ENCODE measurements at places on chromosomes 4 and X. TPM values are rescaled to one million over a fixed set of nuclear protein-coding genes. Genes with fewer than 3 reads are reported as not detected.

The CYTL1 gene
- not detected for total RNA-seq

GRCh38 chr4:9758641-9759317 is 22.7 kb upstream of the DRD5 start:
- no peak for DNase-seq

DNA sequence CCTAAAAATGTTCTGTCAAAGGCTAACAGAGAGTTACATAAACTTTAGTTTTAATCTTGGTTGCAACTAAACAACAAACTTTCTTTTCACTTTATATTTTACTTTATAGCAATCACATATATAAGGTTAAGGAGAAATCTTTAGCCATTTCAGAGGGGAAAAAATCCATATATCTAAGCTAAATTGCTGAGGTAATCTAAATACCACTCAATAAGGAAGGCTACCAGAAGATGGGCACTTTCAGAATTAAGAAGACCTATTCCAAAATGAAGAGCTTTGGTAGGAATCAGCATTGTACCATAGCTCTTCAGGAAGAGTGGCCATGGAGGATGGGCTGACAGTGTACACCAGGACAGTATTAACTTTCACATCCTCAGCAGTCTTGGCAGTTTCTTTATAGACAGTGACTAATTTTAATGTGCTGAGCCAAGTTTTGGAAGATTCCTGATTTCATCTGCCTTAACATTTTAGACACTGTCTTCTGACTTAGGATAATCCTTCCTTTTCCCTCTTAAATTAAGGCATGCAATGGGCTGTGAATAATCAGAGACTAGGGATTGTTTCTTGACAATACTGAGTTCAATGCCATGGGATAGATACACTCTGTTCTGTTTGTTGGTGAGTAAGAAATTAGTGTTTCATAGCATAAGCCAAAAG is 7.1 kb downstream of the FAT4 start:
- DNase-seq: no peak

DNA sequence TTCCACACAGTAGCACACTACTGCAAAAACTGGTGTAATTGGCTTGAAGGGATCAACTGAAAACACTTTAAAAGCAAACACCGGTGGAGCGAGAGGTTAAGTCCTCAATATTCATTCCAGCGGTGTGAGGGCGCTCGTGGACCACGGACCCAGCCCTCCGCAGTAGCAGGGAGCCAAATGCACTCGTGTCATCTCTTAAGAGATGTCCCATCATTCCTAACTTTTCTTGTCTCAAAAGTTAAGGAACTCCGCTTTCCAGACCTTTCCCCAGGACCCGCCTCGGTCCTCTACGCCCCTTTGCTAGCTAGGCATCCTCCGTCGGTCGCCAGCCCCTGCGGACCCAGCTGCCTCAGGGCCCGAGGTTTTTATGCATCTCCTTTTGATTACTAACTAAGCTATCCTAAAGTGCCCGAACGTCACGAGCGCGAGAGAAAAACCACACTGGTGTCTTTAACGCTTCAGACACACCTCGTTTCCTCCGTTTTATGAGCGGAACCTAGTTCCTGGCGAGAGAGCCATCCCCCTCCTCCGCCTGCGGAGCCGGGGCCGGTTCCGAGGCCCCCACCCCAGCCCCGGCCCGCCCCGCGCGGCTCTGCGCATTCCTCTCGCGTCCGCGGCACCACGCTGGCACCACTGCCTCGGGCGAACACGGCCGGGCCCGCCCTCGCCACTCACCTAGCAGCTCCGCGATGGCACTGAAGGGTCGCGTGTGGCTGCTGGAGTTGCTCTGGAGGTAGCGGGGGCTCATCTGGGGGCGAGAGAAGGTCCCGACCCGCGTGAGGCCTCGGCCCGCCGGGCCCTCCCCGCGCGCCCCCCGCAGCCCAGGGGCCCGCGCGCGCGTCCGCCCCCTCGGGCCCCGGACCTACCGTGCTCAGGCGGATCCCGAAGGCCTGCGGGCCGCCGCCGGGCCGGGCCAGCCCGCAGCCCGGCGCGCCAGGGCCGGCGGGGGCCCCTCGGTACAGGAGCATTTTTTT is 723 bp downstream of the MORC4 start:
- peak; percentile 13 for DNase-seq

- no peak for DNase-seq
Measured at GRCh38 chr4:137909529-137910309, 332.4 kb downstream of the SLC7A11 start.

The SYTL4 gene
- 0.11 TPM for total RNA-seq

The IGSF1 gene
- not detected for total RNA-seq

DNA sequence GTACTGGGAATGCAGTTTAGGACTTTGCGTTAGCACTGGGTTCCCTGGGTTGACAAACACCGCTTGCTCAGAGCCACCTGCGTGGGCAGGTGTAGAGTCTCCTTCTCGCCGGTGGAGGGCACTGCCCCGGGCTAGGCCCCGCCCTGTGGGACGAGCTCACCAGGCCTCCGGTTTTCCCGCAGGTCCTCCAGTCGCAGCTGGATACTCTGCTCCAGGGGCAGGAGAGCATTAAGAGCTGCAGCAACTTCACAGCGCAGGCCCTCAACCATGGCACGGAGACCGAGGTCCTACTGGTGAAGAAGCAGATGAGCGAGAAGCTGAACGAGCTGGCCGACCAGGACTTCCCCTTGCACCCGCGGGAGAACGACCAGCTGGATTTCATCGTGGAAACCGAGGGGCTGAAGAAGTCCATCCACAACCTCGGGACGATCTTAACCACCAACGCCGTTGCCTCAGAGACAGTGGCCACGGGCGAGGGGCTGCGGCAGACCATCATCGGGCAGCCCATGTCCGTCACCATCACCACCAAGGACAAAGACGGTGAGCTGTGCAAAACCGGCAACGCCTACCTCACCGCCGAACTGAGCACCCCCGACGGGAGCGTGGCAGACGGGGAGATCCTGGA is 49.2 kb upstream of the MND1 start:
- no peak for DNase-seq
